ENCODE measurements at places on chromosomes 2 and 18.

GRCh38 chr2:72951303-72952095 lies 34.2 kb downstream of the EMX1 start:
- DNase-seq = no peak

DNA sequence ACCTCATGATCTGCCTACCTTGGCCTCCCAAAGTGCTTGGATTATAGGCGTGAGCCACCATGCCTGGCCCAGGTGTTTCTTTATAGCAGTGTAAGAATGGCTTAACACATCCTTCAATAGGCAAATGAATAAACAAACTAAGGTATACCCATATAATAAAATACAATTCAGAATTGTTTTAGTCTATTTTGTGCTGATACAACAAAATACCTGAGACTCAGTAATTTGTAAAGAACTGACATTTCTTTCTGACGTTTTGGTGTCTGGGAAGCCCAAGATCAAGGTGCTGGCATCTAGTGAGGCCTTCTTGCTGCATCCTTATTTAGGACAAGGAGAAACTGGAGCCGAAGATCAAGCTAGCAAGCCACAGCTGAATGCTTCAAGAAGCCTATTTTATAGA lies 1372.1 kb upstream of the DDX18 start:
- DNase-seq = no peak

DNA sequence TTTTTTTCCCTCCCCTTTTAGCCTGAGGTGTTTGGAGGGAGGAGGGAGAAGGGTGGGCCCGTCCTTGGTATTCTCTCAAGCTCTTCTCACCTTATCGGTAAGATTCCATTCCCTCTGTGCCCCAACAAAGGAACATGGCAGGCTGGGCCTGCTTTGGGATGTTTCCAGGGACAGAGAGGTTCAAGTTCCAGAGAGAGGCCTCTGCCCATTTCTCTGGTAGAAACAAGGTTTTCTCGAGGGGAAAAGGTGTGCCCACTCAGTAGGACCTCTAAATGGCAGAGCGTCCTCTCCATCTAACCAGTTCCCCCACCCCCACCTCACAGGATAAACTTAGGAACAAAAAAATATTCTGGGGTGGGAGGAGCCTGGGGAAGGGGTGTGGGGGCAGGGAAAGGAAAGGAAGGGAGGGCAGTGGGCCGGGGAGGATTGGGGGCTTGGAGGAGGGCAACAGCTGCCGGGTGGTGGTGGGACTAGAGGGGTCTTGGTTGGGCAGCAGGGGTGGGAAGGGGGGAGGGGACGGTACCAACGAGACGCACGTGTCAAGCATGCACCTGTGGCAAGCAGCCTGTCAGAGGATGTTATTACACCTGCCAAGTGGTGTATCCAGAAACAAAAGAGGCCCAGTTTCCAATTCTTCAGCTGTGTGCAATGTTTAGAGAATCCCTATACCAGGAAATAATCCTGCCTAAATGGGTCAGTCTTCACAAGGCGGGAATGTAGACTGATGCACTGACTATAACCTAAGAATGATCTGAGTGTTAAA lies 2.1 kb downstream of the PCBP1 start:
- no peak for DNase-seq

GRCh38 chr18:13435586-13436333 lies 217.2 kb downstream of the LDLRAD4 start:
- no peak for DNase-seq

GRCh38 chr18:5424903-5425664 lies 118.7 kb downstream of the EPB41L3 start:
- peak; percentile 27 for DNase-seq

Measured in NCI-H1092 (cell line).